ENCODE measurements at places on chromosomes 2 and 18.

DNA sequence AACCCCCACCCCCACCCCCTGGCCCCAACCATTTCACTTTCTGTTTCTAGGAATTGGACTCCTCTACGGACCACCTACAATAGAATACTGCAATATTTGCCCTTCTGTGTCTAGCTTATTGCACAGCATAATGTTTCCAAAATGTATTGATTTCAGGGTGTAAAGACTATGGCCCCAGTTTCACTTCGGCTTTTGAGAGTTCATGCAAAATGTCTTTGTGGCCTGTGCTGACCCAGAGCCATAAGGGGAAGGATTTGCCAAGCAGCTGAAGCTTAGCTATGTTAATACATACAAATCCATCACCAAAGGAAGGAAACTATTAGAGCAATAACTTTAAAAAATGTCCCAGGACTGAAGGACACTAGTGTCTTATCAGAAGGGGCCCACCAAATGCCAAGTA is 11.2 kb upstream of the ATP9B start:
- no peak for DNase-seq

GRCh38 chr2:96934182-96934495 is 52.2 kb downstream of the FAM178B start:
- DNase-seq, result no peak

DNA sequence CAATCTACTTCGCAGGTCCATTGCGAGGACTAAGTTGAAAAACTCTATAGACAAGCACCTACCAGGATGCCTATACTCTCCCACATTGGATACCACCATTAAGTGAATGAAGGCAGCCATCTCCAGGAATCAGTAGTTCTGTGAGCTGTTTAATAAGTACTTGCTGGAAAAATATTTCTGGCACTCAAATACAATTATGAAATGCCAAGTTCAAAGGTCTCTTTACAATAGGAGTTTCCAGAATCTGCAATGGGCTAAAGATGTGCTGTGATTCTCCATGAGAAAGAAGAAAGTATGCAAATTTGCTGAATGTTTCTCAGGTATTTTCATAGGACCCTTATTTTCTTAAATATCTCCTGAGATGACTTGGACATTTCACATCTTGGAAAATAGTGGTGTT is 103.0 kb downstream of the AP1S3 start:
- DNase-seq, result no peak

GRCh38 chr2:64157792-64158191 is 13.6 kb upstream of the PELI1 start:
- DNase-seq, result no peak

DNA sequence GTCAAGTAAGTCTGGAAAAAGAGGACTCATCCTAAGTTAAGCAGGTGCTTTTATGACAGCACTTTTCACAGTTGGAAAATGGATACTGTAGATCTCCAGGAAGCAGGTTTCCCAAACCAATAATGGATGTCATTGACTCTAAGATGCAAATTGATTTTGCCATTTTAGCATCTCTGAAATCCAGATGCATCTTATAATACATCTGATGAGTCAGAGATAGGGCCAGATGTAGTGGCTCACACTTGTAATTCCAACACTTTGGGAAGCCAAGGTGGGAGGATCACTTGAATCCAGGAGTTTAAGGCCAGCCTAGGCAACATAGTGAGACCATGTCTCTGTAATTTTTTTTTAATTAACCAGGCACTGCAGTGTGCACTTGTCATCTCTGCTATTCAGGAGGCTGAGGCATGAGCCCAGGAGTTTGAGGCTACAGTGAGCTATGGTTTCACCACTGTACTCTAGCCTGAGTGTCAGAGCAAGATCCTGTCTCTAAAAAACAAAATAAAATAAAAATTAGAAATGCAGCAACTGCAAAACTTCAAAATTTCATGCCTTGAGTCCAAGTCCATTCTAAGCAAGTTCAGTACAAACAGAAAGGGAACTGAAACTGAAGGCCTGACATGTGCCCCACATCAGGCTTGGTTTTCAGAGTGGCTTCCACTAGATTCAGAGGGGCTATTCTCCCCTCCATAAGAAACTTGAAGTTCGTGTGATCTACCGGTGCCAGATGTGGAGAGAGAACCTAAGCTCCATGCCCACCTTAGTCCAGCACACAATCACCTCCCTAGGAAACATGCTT is 267.8 kb upstream of the NCKAP5 start:
- no peak for DNase-seq

- no peak for DNase-seq
These were observed 294.9 kb downstream of the SOX11 start for GRCh38 chr2:5986801-5987787.

DNA sequence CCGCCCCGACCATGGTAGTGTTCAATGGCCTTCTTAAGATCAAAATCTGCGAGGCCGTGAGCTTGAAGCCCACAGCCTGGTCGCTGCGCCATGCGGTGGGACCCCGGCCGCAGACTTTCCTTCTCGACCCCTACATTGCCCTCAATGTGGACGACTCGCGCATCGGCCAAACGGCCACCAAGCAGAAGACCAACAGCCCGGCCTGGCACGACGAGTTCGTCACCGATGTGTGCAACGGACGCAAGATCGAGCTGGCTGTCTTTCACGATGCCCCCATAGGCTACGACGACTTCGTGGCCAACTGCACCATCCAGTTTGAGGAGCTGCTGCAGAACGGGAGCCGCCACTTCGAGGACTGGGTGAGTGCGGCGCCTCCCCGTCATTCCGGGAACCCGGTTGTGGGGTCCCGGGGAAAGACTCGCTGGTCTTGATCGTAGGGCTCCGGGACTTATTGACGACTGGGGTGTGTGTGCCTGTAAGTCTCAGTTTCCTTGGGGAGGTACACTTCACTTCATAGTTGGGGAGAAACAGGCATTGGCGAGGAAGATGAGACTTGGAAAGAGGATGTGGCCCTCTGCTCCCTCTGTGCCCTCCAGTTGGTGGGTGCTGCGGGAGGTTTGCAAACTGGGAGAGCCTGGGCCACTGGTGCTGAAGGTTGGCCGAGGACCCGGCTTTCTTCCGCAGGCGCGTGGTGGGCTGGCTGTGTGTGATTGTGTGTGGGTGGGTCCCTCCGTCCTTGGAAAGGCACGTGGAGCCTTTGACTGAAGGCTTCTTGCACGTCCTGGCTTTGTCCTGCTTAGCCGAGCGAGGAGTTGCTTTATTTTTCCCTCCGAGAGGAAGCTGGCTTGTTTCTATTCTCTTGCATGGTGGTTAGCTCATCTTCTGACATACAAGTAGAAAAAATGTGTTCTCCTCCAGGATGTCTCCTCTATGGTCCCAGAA is 886 bp downstream of the PRKCE start:
- no peak for DNase-seq

DNA sequence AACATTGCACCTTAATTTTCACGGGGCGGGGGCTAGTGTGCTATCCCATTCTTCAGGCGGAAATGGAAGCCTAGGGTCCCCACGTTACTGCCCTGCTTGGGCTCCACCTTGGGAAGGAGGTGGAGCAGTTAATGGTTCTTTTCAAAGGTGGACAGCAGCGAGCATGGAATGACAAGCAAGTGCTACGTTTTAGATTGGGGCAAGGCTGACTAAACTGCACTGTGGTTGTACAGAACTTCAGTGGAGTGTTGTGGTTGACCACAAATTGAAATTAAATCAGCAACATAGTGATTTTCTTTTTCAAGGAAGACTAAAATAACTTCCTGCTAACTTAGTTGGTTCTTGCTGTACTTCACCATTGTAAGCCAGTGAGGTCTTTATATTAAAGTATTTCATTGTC is 47.0 kb downstream of the CHRNA1 start:
- no peak for DNase-seq

DNA sequence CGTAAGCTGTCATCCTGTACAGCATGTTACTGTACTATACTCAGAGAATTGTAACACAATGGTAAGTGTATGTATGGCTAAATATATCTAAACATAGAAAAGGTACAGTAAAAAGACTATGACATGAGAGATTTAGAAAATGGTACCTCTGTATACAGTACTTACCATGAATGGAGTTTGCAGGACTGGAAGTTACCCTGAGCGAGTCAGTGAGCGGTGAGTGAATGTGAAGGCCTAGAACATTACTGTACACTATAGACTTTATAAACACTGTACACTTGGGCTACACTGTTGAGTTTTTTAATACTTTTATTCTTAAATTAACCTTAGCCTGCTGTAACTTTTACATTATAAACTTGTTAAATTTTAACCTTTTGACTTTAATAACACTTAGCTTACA is 1.5 kb downstream of the DDX18 start:
- DNase-seq, result no peak

DNA sequence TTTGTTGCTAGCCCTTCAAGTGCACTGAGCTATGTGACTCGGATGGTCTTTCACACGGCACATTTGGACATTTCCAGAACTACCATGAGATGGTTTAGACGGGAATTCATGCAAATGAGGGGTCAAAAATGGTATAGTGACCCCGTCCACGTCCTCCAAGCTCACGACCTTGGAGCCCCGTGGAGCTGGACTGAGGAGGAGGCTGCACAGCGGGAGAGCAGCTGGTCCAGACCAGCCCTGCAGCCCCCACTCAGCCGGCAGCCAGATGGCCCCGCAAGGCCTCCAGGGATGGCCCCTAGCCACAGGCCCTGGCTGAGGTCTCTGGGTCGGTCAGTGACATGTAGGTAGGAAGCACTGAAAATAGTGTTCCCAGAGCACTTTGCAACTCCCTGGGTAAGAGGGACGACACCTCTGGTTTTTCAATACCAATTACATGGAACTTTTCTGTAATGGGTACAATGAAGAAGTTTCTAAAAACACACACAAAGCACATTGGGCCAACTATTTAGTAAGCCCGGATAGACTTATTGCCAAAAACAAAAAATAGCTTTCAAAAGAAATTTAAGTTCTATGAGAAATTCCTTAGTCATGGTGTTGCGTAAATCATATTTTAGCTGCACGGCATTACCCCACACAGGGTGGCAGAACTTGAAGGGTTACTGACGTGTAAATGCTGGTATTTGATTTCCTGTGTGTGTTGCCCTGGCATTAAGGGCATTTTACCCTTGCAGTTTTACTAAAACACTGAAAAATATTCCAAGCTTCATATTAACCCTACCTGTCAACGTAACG is 88.8 kb downstream of the EPAS1 start:
- no peak for DNase-seq

DNA sequence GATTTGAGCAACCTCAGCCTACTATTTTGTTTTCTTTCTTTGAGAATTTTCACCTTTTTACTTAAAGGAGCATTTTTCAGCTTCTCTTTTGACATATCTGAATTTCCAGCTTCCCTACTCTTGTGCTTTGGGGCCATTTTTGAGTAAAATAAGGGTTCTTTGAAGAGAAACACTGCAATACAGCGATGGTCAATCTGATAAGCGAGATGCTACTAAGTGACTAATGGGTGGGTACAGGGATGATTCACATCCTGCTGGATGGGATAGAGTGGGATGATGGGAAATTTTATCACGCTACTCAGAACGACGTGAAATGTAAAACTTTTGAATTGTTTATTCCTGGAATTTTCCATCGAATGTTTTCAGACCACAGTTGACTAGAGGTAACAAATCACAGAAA is 211.5 kb downstream of the TMEM247 start:
- no peak for DNase-seq

DNA sequence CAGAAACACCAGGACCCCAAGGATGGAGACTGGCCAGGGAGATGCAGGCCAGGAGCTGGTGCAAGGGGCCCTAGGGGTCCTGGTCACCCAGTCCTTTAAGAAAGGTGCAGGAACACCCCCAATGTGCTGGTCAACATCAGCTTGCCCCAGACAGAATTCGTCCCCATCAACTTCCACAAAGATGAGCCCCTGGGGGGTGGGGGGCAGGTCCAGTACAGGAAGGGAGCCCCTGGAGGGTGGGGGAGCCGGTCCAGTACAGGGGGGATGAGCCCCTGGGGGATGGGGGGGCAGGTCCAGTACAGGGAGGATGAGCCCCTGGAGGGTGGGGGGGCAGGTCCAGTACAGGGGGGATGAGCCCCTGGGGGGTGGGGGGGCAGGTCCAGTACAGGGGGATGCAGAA is 160.7 kb upstream of the SALL3 start:
- no peak for DNase-seq

GRCh38 chr2:30321466-30321865 is 90.1 kb downstream of the LBH start:
- no peak for DNase-seq

- no peak for DNase-seq
These were observed 21.8 kb downstream of the CFLAR start for GRCh38 chr2:201137505-201138400.

- no peak for DNase-seq
These were observed 76.1 kb upstream of the CYP1B1 start for GRCh38 chr2:38152035-38152434.

DNA sequence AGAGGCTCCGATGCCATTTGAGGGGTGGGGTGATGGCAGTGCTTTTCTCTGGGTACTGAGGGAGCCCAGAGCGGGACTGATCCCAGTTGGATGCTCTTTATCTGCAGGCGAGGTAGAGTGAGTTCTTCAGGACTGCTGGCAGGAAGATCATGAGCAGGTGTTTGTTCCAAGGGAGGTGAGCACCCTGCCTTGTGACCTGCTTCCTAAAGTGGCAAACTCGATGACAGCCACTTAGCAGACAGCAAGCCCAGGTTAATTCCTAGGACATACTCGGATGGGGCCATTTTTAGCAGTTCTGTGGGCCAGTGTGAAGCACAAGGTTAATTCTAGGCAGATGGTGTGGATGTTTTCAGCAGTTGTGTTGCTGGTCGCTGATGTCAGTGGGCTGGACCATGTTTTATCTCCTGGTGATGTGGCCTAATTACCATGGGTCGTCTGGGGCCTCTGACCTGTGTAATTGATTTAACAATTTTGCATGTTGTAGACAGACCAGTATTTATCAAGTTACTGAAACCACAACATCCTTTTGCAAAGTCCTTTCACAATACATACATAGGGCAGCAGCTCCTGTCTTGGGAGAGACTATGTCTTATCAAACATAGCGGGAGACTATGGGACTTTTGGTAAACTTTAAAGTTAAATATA is 4.9 kb downstream of the FKBP1B start:
- DNase-seq, result no peak

DNA sequence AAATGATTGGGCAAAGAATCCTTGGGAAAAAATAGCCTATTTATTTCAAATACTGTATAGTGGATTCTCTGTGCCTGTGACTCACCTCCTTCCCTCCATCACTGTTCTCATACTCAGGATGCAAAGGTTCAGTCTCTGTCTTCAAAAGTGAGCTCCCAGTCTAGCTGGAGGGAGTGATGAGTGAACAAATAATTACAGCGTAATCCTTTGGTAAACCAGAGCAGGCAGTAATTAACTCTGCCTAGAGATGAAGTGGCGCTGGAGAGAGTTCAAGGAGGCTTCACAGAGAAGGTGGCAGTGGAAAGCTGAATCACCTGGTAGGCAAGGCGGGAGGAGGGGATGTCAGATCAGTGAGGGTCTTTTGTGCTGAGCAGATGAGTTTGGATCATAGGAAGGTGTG is 6.5 kb downstream of the DGUOK start:
- no peak for DNase-seq

DNA sequence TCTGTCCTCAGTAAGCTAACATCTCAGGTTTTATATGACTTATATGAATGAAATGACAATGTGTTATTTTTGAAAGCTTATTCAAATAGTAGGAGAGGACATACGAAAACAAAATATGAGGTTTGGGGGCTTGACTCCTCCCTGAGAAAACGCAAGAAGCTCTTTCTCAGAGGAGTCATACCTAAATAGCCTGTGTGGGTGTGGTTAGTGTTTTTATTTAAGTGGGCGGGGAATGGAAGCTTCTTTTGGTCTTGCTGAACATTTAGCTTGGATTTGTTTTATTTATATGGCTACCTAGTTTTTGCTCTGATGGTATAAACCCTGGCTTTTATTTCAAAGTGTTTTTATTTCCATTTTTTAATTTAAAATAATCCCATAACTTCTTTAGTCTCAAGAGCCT is 72.1 kb upstream of the DSG1 start:
- no peak for DNase-seq

All from anterior cingulate cortex (tissue), 58 donors.